ENCODE measurements at places on chromosomes 7 and 10.

DNA sequence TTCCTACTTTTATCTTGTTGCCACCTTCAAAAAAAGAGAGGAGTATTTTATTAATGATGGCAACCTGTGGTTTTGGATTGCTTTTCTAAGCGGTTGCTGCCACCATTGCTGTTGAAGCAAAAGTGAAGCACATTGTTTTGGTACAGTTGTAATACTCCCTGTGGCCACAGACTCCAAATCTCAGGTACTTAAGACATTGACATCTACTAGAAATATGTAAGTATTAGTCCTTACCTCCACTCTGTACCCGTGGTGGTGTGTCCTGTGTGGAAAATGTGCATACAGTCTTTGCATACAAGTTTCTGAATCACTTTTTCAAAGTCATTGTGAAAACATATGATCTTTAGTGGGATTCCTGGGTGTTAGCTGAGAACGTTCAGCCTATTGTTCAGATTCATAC is 85.7 kb downstream of the ANLN start:
- DNase-seq: no peak

- no peak for DNase-seq
Measured at GRCh38 chr10:60869652-60870415, 74.2 kb downstream of the RHOBTB1 start.

- DNase-seq: no peak
Measured at GRCh38 chr7:78039790-78040776, 241.5 kb downstream of the PHTF2 start.

GRCh38 chr7:25900877-25901276 is 251.1 kb upstream of the NFE2L3 start:
- DNase-seq: no peak

DNA sequence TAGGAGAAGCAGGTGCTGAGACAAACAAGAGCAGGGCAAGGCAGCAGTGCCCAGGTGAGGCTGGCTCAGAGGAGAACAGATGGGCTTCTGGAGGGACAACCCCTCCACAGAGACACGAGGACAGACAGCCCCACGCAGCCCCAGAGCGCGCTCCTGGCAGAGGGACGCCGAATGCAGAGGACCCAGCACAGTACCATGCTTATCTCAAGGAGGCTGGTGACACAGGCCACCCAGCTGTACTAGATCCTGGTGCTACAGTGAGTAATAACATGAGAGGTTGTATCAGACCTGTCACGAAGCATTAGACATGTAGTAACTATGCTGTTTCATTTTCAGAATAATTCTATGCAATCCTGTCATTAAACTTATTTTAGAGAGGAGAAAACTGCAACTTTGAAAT is 60.4 kb upstream of the NCAPG2 start:
- no peak for DNase-seq

DNA sequence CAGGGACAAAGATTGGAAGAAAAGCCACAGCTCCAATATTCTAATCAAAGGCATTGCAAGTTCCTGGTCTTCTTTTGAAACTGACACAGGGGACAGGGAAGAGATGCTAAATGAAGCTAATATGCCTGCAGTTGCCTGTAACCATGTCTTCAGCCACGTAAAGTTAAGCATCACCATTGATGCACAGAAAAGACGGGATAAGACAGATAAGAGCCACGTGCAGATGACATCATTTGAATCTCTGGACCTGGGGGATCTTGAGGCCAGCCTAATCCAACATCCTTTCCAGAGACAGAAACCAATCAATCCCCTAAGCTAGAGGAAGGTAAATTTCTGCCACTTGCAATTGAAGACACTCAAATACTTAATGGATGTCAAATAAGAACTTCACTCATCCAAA is 93.4 kb downstream of the PIP4K2A start:
- DNase-seq: no peak

- DNase-seq: no peak
Measured at GRCh38 chr10:17056781-17057428, 72.7 kb downstream of the CUBN start.

GRCh38 chr10:73131913-73132686 is 21.8 kb downstream of the NUDT13 start:
- no peak for DNase-seq

DNA sequence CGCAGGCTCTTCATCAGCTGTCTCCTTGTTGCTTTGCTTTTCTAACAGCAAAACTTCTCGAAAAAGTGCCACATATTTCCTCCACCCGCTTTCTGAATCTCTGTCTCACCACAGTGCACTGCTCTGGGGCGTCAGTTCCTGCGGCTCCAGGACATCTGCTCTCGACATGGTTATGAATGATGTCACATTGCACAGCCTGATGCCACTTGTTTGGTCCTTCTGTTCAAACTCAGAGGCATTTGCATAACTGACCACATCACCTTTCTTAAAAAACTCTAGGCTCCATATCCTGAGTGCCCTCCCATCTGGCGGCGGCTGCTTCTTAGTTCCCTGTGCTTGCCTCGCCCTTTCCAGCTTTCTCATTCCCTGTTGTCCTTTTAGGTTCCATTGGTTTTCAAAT is 469.3 kb upstream of the COBL start:
- no peak for DNase-seq

DNA sequence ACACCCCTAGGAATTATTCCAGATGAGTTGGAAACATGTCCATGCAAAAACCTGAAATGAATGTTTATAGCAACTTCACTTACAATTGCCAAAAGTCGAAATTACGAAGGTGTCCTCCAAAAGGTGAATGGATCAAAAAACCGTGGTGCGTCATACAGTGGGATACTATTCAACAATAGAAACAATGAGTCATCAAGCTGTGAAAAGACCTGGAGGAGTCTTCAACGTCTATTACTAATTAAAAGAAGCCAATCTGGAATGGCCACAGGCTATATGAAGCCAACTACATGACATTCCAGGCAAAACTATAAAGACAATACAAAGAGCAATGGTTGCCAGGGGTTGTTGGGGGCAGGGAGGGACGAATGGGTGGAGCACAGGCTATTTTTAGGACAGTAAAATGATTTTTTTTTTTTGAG is 12.6 kb upstream of the PPP2R2D start:
- no peak for DNase-seq

DNA sequence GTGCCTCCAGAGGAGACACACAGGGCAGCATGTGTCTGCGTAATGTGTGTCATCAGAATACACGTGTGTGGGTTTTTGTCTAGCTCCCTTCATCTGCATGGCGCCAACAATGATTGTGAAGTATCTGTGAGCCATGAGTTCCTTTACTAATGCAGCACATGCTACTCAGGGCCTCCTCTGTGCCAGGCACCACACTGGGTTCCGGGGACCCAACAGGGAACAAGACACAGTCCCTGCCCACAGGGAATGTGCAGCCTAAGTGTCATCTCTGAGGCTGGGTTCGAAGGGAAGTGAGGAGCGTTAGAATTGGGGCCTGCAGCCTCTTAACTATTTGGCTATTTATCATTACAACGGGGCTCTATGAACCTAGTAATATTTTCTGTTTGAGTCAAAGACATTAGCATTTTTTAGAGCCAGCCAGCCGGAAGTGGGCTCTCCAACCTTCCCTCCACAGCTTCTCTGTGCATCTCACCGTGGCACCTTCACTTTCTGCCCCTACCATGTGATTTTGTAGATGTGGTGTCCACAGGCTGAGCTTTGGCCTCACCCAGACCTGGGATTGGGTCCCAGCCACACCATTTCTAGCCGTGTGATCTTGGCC is 43.9 kb upstream of the SRGN start:
- DNase-seq: no peak

DNA sequence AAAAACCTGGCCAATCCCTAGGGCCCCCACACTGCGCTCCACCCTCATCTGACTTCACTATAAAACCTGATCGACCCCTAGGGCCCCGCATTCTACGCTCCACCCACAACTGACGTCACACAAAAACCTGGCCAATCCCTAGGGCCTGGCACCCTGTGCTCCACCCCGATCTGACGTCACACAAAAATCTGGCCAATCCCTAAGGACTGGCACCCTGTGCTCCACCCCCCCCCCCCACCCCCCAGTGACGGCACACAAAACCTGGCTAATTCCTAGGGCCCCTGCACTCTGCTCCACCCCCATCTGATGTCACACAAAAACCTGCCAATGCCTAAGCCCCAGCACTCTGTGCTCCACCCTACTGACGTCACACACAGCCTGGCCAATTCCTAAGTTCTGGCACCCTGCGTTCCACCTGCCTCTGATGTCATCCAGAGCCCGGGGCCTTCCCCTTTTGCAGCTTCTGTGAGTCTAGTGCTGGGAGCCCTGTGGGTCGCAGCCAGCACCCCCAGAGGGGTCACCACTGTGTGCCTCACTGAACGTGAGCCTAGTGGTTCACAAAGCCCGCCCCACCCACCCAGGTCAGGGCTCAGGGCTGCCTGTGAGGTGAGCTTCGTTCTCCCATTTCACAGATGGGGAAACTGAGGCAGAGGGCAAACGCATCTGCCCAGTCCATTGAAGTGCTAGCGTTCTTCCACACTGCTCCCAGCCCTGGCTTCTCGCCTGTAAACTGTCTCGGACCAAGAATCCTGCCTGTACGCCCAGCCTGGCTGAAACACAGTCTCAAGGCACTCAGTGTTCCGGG is 40.6 kb downstream of the MICALL2 start:
- DNase-seq: no peak

DNA sequence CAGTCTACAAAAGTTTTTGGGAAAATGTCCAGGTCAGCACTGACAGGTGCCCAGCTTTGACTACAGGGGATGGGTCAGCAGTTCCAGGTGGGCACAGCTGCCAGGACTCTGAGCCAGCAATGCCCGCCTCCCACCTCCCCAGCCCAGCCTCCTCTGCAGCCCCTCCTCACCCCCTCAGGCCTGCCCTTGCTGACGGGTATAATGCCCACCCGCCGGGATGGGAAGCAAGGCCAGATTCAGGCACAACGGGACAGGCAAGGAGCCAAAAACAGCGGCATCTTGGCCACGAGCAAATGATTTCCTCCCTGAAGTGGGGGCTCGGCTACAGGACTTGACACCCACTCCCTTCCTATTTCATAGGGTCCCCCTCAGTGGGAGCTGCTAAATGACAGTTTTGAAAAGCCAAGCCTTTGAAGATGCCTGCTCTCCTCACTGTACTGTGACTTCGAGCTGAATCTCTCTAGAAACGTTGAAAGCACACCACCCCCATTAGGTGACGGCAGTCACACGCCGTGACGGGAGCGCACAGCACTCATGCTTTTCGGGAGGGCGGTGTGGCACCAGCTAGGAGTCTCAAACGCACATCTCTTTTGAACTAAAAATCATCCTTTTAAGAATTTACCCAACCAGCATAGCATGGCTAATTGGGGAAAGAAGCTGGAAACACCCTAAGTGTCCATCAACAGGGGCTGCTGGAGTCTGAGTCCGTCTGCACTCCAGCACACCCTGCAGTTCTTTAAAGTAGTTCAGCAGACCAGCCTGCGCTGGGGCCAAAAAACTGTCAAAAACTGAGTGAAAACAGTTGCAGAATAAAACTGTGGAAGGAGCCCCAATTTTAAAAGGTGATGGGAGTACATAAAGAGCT is 29.6 kb downstream of the MAD1L1 start:
- DNase-seq: peak; percentile 54

- no peak for DNase-seq
Measured at GRCh38 chr7:40419806-40420205, 285.0 kb downstream of the SUGCT start.

DNA sequence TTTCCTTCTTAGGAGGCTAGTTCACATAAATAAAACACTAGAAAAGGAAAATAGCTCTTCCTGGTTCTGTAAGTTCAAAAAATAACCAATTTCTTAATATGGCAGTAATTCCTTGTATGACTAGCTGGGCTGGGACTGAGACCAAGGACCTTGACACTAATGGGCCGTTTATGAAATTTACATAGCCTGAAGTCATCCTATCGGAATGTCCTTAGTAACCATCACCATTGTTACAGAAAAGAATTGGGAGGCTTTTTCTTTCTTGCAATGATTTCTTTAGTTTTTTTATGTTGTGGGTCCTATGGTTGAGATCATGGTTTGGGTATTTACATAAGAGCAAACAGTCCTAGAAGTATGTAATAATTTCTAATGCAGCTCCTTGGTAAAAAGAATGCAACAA is 87.1 kb upstream of the HDAC9 start:
- DNase-seq: no peak

- DNase-seq: no peak
Measured at GRCh38 chr10:117364110-117364960, 10.9 kb downstream of the PDZD8 start.

GRCh38 chr10:11587722-11588259 is 23.7 kb downstream of the USP6NL start:
- DNase-seq: no peak

GRCh38 chr10:68253346-68253745 is 21.4 kb upstream of the ATOH7 start:
- DNase-seq: no peak

GRCh38 chr10:119415121-119415520 is 127.4 kb downstream of the RGS10 start:
- DNase-seq: no peak

DNA sequence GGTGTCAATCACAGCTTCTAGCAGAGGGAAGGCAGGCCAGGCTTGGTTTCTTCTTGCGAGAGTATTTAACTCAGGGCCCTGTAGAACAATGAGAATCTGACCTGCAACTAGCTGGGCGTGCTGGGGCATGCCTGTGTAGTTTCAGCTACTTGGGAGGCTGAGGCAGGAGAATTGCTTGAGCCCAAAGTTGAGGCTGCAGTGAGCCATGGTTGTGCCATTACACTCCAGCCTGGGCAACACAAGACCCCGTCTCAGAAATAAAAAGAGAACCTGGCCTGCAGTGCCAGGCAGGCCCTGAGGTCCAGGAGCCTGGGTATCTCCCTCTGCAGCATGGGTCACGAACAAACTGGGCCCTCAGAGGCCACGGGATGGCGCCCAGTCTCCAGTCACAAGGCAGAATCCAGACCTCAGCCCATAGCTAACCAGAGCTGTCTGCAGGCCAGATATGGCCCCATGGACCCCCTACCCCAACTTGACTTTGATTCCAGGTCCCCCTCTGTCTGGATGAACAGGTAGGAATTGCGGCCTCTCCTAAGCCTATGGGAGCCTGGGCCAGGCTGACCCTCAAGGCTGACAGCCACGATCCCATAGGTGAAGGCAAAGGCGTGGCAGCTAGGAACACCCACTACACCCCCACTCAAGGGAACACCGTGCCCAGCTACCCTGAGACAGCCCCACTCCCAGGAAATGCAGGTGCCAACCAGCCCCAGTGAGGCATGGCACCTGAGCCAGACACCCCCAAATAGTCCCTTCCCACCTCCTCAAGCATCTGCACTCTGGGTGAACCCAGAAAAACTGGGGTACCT is 102.7 kb upstream of the TNRC18 start:
- DNase-seq: no peak

DNA sequence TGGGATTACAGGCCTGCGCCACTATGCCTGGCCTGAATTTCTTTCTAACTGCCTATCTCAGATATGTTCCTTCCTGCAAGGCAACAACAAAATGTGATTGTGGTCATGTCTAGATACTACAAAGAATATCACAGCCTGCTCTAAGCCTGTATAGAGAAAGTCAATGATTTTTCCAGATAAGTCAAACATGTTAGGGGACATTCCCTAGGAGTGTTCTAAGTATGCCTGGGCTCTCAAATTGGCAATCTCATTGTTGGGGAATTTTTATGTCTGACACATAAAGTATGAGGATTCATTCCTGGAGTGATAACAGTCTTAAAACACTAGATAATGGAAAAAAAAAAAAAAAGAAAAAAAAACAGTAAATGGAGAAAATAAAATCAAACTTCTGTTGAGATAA is 406.1 kb downstream of the GATA3 start:
- no peak for DNase-seq

GRCh38 chr10:43340619-43341018 is 30.8 kb upstream of the FXYD4 start:
- no peak for DNase-seq
